Stimulated activated CD4-positive, alpha-beta T cell treated with anti-CD3 and anti-CD28 coated beads, Interleukin-12 subunit alpha, Interleukin-12 subunit beta, amount 100 ng/mL, for 4 hours (primary cell): ENCODE measurements at places on chromosomes 5 and 9.

GRCh38 chr9:93221044-93221443, 37.1 kb downstream of the WNK2 start:
- no peak for DNase-seq

DNA sequence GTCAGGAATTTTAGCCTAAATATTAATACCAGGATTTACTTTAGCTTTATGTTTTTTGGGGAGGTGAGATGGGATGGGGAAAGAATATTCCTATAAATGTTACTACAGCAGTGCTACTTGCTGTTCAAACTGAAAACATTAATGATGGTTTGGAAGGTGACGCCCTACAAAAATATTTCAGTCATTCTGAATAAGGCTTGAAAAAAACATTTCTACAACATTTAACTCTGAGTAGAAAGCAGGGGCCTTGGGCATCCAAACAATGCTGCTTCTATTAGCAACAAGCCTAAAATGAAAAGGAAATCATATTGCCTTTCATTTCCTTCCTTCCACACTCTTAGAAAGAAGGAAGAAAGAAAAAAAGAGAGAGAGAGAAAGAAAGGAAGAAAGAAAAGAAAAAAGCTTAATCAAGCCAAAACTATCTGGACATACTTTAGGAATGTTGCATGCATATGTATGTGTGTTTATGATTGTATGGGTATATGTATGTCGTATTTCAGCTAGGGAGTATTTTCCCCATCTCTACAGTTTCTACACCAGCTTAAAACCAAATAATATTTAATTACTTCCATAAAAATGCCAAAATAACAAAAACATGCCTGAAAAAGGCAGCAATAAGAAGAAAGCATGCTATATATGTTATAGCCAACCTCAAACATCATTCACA, 16.3 kb upstream of the DAB2 start:
- no peak for DNase-seq

- no peak for DNase-seq
These were observed 82.4 kb downstream of the ZNF618 start for GRCh38 chr9:113958556-113958955.

DNA sequence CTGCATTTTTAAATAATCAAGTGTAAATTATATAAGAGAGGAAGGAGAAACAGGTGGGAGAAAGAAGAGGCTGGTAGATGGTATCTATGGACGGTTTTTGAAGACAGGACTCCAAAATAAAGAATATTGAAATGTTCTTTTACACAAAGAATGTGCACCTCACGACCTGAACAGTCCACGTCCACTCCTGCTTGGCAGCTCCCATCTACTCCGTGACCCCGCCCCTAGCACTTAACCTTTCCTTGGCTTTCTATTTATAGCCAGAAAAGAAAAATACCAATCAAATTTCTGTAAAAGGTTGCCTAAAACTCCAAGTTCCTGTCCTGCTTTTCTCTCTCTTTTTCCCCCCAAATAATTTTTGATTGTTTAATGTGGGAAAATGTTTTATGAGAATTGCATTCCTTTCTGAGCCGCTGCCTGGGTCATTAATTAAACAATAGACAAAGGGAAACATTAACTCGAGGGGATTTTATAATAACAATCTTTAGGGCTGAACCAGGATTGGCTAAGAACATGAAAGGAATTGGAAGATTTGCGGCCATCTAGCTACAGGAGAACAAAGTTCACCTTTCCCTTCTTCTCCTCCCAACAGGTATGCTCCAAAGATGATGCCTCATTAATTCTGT, 173.6 kb upstream of the MAP3K1 start:
- DNase-seq, result no peak
